Activated CD4-positive, alpha-beta T cell treated with anti-CD3 and anti-CD28 coated beads, Interleukin-2, amount 50 U/mL, for 48 hours (primary cell): ENCODE measurements at places on chromosomes 16 and 17.

GRCh38 chr17:27458524-27458908, 2.3 kb downstream of the KSR1 start:
- DNase-seq: no peak

GRCh38 chr16:87186446-87186845, 130.7 kb downstream of the C16orf95 start:
- DNase-seq: no peak

- no peak for DNase-seq
Measured at GRCh38 chr16:11836650-11837244, 14.6 kb downstream of the RSL1D1 start.

- DNase-seq: no peak
Measured at GRCh38 chr16:87679593-87680271, 77.4 kb downstream of the JPH3 start.

- no peak for DNase-seq
Measured at GRCh38 chr16:86371083-86371803, 139.1 kb upstream of the FOXF1 start.

DNA sequence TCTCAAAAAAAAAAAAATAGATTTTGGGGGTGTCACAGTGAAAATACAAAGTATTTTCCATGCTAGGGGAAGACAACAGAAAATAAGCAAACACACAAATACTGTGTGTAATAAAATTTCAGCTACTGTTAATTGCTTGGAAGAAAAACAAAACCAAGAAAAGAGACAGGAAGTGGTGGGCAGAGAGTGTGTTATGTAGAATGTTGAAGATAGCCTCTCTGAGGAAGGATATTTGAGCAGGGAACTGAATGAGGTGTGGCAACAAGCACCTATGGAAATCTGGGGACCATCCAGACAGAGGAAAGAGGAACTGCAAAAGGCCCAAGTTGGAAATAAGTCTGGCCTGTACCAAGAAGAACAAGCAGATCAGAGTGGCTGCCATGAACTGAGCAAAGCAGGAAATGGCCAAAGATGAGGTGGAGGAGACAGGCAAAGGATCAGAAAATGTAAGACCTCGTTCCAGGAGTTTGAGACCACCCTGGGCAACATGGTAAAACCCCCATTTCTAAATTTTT, 7.8 kb upstream of the USP31 start:
- DNase-seq: no peak

GRCh38 chr16:67244387-67245185, 2.7 kb downstream of the FHOD1 start:
- DNase-seq: peak; percentile 87

- no peak for DNase-seq
Measured at GRCh38 chr17:66835476-66835875, 559 bp downstream of the CACNG5 start.

DNA sequence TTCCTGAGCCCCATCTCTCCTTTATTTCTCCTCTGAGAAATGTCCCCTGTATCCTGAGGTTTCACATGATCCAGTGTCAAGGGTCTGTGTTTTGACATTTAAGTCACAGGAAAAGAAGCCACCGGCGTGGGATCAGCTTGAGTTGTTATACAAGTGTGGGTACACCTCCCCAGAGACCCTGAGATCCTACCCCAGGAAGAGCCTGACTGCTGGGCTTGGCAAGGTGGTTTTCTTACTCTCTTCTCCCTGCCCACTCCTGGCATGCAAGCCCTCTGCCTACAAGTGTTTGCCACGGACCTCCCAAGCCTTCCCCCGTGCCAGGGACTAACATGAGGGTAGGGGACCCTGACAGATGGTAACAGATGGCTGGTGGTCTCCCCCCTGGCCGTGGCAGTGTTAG, 2.8 kb upstream of the ARHGAP27 start:
- no peak for DNase-seq

- peak; percentile 73 for DNase-seq
Measured at GRCh38 chr17:47694581-47695428, 844 bp downstream of the TBKBP1 start.

DNA sequence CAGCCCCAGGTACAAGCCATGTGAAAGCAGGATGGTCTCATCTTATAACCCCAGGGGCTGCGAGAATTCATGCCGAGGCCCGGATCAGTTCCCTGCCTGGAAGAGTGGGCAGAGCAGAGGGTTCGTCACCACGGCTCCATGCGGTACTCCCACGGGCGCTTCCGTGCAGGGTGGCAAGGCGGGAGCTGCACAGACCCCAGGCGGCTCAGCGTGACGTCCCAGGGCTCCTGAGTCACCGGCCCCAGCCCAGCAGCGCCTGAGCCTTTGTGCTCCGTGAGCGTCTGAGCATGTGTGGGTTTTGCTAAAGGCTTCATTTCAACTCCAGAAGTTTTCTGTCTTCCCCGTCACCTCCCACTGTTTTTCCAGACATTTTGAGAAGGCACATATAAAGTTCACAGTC, 71.2 kb upstream of the CHMP6 start:
- DNase-seq: no peak

DNA sequence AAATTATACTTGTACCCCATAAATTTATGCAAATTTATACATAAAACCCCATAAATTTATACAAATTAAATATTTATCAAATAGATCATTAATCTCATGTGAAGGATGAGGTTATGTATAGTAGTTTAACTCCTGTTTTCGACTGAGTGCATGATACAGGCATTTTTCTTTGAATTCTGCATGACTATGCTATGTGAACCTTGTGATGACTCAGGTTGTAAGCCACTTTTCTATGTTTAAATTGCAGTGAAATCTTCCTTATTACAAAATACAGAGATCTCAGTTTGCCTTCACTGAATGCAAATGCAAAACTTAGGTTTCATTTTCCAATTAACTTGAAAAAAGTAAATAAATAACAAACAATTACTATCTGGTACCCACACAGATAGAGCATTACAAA, 843.7 kb downstream of the CDH11 start:
- DNase-seq: no peak

- DNase-seq: no peak
Measured at GRCh38 chr17:39916918-39917317, 1.5 kb downstream of the GSDMB start.

GRCh38 chr17:45170280-45170930, 8.7 kb downstream of the HEXIM2 start:
- no peak for DNase-seq

GRCh38 chr16:23711785-23712184, 1.2 kb downstream of the ERN2 start:
- DNase-seq: no peak

DNA sequence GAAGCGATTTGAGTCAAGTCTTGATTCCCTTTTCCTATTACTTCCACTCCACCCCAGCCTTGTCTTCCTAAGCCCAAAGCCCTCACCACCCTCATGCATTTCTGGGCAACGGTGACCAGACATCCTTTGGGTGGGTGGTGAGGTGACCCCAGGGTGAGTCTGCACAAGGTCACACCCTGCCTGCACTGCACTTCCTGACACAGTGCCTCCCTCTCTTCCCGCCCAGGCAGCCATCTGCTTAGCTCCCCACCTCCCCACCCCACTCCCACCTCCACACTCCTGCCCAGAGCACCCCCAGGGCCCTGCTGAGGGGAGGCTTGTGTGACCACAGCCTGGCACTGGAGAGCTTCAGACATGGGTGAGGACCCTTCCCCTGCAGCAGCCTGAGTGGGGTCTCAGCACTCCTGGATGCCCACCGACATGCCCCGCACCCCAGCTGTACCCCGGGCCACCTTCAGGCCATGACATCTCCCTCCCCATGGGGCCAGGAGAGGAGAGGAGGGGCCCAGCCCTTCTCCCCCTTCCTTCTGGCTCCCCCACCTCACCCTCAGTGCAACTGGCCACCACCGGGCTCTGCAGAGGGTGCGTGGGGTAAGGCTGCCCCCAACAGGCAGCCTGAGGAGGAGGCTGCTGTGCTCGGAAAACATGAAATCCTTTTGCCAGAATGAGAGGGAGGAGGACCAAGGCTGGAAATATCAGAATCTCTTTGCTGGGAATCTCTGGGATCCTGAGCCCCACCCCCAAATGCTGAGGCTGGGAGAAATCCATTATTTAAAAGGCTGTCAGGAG, 68.6 kb downstream of the CCT6B start:
- peak; percentile 8 for DNase-seq

GRCh38 chr16:30750876-30751465, 2.7 kb downstream of the PHKG2 start:
- DNase-seq: no peak

GRCh38 chr17:74981979-74982662, 5.3 kb upstream of the CDR2L start:
- peak; percentile 82 for DNase-seq

GRCh38 chr16:57023541-57024249, 34.3 kb downstream of the NLRC5 start:
- DNase-seq: peak; percentile 81

DNA sequence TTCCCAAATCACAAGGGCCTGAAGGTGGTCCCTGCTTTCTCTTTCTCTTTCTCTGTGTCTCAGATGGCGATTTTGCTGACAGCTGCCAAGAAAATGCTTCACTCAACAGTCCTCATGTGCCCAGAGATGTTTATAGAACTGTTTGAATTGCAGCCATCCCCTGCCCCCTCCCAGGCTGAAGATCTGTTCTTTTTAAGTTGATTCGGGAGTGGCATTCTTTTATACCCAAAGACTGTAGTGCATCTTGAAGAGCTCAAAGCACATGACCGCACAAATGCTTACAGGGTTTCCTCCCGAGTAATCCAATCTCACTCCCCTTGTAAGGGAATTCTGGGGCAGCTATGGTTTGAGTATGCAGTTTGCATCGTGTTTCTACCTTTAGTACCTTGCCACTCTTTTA, 75.7 kb downstream of the SEC14L1 start:
- no peak for DNase-seq

GRCh38 chr17:75891605-75892555, 4.9 kb downstream of the TRIM65 start:
- no peak for DNase-seq

GRCh38 chr17:74943808-74944522, 8.3 kb downstream of the OTOP3 start:
- DNase-seq: no peak
